Activated gamma-delta T cell treated with Interleukin-2 at 50 U/mL for 16 hours (primary cell): ENCODE measurements at places on chromosomes 7 and 10.

- peak; percentile 7 for DNase-seq
These were observed at the start of gene LRRC4 for GRCh38 chr7:128030654-128031611. TSS of gene LRRC4 (minus strand) at chr7:128031437. CDS start at chr7:128030640, 797 bp downstream.

DNA sequence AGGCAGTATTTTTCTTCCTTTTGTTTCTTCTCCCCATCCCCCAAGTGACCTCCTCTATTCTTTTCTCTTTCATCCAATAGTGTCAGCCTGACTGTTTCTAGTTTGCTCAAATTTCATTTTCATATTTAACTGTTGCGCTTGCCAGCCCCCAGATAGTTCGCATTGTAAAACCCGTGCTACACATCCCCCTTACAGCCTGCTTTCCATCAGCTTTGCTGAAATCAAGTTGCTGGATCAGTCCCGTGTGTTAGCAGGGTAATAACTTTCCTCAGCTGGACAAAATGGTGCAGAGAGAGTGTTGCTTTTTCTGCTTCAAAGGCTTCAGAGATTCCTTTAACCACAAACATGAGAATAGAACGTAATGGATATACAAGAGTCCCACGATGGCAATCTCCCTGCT, 180.6 kb upstream of the NPVF start:
- no peak for DNase-seq

DNA sequence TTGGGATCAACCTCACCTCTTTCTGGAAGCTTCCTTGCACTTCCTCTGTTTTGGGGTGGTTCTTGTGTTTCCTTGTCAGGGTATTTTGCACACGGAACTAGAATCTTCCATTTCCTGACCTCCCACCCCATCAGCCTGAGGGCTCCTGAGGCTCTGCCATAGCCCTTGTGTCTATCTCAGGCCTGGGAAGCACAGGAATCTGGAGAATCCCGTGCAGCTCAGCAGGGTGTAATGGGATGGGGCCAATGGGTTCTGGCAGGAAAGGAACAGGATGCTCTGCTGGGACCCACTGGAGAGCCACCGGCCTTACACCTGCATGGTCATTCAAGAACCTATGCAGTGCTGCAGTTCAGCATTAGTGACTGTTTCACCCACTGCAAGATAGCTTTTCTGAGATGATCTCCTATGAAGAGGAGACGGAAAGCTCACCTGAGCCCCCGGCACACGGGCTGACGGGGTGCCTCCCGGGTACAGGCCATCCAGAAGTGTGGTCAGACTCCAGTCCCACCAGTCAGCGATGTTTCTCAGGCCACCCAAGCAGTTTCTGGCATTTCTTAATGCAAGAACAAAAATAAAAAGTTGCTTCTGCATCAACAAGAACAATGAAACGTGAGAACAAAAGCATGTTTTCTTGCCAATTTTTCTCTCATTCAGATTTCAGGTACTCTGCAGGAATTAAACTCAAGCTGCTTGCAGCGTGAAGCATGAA, 133.2 kb downstream of the PKD1L1 start:
- DNase-seq = no peak

DNA sequence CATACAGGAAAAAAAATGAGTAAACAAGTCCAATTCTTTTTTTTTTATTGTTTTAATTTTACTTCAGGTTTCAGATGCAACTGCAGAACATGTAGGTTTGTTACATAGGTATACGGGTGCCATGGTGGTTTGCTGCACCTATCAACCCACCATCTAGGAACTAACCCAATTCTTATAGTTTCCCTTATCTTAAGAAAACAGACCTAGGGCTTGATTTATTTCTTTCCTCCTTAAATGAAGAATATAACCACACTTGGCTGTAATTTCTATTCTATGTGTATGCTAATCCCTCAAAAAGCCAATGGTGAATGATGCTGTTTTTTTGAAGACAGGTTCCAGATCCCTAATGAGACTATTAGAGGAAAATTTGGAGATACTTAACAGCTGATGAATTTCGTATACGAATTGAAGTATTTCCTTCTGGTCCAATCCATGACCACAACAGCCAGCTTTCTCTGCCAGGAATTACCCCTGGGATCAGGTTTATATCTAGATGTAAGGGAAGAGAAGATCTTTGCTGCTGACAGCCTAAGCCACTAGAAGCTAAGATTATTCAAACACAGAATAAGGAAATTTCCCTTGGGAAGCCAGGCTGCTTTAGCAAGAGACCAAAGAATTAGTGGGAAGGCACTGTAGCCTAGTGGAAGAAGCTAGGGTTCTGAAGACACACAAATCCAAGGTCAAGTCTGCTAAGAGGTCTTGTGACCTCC, 115.8 kb downstream of the INHBA start:
- no peak for DNase-seq

GRCh38 chr7:8913682-8914081, 480.3 kb downstream of the NXPH1 start:
- DNase-seq = no peak
